Suprapubic skin (tissue), 4 donors: ENCODE measurements at places on chromosomes 1 and 21. TPM values are rescaled to one million over a fixed set of nuclear protein-coding genes. Genes with fewer than 3 reads are reported as not detected.
A peak's percentile ranks its signal among the peaks of the same experiment; 100 is the strongest.

- no peaks in the 10 kb centered on the region for H3K4me1 ChIP-seq
- no peaks in the 10 kb centered on the region for H3K27me3 ChIP-seq
- no peak for DNase-seq
- no peaks in the 10 kb centered on the region for H3K36me3 ChIP-seq
- H3K27ac ChIP-seq: no peak overlapping the region
- H3K4me3 ChIP-seq: no peak overlapping the region
Observed at GRCh38 chr21:29080454-29080941, 7.0 kb upstream of the CCT8 start.

RIPPLY3 gene
- not detected for total RNA-seq

OR10Z1 gene
- total RNA-seq: not detected

- no peak overlapping the region for H3K27ac ChIP-seq
- H3K27me3 ChIP-seq: no peaks in the 10 kb centered on the region
- H3K4me3 ChIP-seq: no peak overlapping the region
- DNase-seq: no peak
Observed at GRCh38 chr1:26010825-26011224, 10.8 kb upstream of the EXTL1 start.

C1QA gene
- total RNA-seq: 9.9 TPM

DNA sequence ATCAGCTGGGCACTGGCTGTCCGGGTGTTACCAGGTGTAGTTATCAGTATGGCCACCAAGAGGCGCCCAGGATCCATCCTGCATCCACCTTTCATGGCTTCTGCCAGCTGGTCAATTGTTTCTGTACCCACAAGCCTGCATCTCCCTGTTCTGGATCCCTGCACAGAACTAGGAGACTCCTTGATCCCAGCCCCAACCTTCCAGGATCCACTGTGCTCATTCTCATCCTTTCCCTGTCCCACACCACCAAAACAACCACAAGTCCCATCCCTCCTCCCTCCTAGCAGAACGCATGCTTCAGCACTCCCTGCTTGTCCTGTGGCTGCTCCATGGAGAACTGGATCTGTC lies 27.2 kb upstream of the FOXE3 start:
- H3K4me1 ChIP-seq: peaks cover 9% of the 10 kb centered on the region
- no peak overlapping the region for H3K4me3 ChIP-seq
- DNase-seq: peak; percentile 84
- H3K36me3 ChIP-seq: no peaks in the 10 kb centered on the region
- H3K27me3 ChIP-seq: no peaks in the 10 kb centered on the region

AIRE gene
- total RNA-seq: not detected

DNA sequence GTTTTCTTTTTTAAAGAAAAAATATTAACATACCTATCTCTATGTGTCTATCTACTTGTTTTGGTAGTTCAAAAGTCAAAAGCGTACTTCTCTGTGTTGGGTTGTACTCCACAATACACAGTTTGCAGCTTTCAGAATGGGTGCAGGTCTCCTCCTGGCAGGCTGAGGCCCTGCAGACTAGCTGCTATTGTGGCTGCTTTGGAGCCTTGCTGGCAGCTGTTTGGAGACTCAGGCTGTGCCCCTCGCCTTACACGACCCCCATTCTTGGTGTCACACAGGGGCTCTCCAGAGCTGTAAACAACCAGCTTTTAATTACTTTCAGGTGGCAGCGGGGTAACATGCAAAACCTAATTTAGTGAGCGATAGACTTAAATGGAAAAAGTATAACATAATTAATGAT lies 160.4 kb downstream of the DSCAM start:
- no peak for DNase-seq
- no peak overlapping the region for H3K27ac ChIP-seq
- H3K4me1 ChIP-seq: no peaks in the 10 kb centered on the region
- no peaks in the 10 kb centered on the region for H3K36me3 ChIP-seq
- H3K4me3 ChIP-seq: no peak overlapping the region
- H3K27me3 ChIP-seq: no peaks in the 10 kb centered on the region

DNA sequence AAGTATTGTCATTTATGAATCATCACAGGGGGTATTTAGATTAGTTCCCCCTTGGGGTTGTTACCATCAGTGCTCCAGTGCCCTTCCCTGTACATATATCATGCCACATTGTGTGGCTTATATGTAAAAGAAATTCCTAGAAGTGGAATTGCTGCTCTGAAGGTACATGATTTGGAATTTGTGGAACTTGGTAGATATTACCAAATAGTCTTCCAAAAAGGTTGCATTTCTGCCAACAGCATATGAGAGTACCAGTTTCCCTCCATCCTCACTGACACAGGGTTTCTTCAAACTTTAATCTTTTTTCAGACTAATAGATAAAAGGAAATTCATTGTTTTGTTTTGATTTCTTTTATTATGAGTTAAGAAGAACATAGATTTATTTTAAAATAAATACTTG lies 41.3 kb downstream of the AKNAD1 start:
- H3K27me3 ChIP-seq: no peaks in the 10 kb centered on the region
- no peak overlapping the region for H3K4me3 ChIP-seq
- H3K4me1 ChIP-seq: peaks cover 37% of the 10 kb centered on the region

SLAMF9 gene
- not detected for total RNA-seq

UBXN10 gene
- total RNA-seq: 1.0 TPM

DNA sequence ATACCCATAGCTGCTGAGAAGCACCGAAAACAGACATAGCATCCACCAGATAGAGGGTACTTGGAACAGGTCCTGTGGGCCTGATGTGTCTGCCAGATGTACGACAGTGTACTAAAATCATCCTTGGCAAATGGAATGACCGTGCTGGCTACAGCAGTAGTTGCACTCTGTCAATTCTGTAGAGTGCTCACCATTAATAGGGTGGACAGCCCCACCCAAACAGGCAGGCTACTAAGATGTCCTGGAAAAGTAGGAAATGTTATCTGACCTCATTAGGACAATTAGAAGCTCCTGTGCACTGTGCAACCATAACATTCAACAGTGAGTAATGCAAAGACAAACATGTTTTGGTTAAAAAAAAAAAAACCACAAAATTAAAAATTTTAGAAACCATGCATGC lies 106.2 kb downstream of the PTPN14 start:
- peaks cover 54% of the 10 kb centered on the region for H3K4me1 ChIP-seq
- H3K4me3 ChIP-seq: no peak overlapping the region
- DNase-seq: no peak
- no peaks in the 10 kb centered on the region for H3K36me3 ChIP-seq
- H3K27me3 ChIP-seq: no peaks in the 10 kb centered on the region

LCE6A gene
- total RNA-seq: 45.5 TPM

DNA sequence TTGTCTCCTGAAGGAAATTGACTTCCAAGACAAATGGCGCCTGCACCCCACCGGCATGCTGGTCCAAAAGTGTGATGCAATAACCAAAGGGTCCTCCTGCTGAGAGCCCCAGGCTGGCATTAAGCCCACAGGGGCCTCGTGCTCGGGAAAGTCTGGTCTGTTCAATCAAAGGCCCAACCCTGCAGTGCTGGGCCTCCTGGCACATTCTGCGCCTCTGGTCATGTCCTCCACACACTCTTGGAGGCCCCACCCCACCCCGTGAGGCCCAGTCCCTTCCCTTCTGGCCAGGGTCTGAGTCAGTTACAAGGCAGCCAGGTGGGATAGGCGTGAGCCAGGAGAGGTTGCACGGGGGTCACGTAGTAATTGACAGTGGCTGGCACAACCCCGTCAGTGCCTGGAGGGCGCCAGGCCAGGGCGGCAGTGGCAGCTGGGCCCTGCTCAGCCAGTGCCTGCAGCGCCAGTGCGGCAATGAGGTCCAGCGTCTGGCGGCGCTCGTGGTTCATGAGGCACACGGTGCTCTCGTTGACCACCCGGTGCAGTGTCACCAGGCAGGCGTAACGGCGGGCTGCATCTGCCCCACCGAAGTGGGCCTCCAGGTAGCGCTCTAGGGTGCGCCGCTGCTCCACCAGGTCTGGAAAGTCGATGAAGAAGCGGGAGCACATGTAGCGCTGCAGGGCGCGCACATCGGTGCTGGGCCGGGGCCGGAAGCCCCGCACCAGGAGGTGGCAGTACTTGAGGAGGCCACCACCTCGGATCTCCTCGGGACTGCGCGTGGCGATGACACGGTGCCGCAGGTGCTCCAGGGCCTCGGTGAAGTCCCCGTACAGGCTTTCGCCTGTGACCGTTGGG lies 6.8 kb downstream of the TENT5B start:
- no peak overlapping the region for H3K4me3 ChIP-seq
- no peak overlapping the region for H3K27ac ChIP-seq
- no peak for DNase-seq
- H3K4me1 ChIP-seq: peaks cover 80% of the 10 kb centered on the region
- H3K36me3 ChIP-seq: peaks cover 16% of the 10 kb centered on the region

AHCTF1 gene
- 38.4 TPM for total RNA-seq
